ENCODE measurements at places on chromosomes 6 and 20.

DNA sequence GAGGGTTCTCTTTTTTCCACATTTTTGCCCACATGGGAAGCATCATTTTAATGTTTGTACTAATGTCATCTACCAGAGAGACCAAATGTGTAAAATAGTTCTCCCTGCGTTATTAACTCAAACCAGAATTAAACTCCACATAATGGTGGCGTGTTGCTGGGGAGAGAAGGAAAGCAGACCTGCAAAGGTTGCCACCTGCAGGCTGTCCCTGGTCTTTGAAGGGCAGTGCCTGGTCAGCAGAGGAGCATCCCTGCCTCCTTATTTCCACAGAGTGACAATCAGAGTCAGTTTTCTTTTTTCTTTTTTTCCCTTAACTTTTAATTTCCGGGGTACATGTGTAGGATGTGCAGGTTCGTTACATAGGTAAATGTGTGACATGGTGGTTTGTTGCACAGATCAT is 214.5 kb downstream of the TBX18 start:
- no peak for DNase-seq

GRCh38 chr6:157834549-157834948 is 11.5 kb downstream of the SNX9 start:
- DNase-seq: no peak

GRCh38 chr6:100761841-100762240 is 119.3 kb downstream of the ASCC3 start:
- no peak for DNase-seq

- DNase-seq: no peak
Measured at GRCh38 chr6:168152980-168153379, 74.0 kb upstream of the FRMD1 start.

- DNase-seq: no peak
Measured at GRCh38 chr6:6317386-6317785, 3.1 kb downstream of the F13A1 start.

DNA sequence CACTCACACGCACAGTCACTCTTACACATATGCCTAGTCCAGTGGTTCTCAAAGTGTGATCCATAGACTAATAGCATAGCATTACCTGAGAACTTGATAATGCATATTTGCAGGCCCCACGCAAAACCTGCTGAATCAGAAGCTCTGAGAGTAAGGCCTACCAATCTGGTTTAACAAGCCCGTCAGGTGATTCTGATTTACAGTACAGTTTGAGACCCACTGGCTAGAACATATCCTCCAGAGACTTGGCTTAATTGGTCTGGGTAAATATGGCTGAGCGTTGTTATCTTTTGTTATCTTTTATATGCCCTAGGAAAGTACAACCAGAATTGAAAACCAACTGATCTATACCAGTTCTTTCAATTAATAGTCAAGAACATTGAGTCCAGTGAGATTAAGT is 9.6 kb downstream of the TSPYL4 start:
- no peak for DNase-seq

GRCh38 chr6:44701038-44701636 is 313.6 kb downstream of the CDC5L start:
- no peak for DNase-seq

DNA sequence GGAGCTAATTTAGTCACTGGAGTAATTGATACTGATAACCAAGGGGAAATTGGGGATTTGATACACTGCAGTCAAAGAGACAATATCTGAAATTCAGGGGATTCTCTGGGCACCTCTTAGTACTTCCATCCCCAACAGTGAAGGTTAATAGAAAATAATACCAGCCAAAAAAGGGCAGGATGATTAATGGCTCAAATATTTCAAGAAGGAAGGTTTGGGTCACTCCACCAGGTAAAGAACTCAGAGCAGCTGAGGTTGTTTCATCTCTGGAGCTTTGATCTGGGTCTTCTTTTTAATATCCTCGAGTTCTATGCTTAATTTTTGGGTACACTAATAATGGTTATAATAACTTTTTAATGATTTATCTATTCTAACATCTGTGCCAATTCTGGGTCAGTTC is 70.8 kb downstream of the CDKAL1 start:
- DNase-seq: no peak

- no peak for DNase-seq
Measured at GRCh38 chr6:122869437-122870024, 80.5 kb downstream of the SMPDL3A start.

DNA sequence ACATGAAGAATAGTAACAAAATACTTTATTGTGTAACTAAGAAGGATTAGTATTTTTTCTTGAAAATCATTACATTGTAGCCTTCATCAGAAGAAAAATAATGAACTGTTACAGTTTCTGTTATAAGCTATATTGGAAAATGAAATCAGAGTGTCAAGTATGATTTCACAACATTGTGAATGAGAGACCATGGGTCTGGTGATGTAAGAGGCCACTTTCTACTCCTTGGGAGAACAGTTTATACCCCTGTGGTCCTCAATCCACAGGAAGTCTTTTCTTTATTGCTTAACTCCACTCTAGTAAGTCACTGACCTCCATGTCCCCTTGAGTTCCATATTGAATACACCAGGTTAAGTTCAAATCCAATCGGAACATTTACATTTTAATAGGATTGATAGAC is 218.7 kb upstream of the FERMT1 start:
- DNase-seq: no peak

GRCh38 chr6:149059557-149059956 is 258.0 kb upstream of the TAB2 start:
- DNase-seq: no peak

DNA sequence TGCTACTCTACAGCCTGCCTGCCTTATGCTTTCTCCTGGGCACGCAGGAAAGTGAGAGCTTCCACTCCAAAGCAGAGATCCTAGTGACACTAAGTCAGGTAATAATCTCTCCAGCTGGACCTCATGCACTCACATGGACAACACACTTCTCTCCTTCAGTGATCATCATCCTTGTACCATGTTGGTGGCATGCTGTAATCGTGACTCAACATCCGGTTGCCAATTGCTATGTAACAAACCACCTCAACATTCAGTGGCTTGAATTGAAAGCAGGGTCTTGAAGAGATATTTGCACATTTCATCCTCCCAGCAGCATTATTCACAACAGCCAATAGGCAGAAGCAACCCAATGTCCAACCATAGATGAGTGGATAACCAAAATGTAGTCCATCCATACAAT is 40.3 kb upstream of the PPP1R3G start:
- DNase-seq: no peak

DNA sequence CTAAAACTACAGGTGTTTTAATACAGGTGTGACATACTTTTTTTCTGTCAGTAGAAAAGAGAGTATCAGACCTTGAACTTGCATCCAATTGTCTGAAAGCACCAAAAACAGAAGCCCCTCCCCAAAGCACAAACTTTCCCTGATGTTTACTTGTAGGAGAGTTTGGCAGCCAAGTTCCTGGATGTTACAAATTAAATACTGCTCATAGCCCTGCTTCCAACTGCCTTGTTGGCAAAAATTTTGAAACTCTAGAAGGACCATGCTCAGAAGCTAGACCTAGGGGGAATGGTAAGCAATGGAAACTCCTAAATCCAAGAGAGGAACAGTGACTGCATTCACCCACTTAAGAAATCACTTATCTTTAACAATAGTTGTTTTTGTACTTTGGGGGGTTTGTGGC is 17.0 kb upstream of the ARG1 start:
- DNase-seq: no peak

DNA sequence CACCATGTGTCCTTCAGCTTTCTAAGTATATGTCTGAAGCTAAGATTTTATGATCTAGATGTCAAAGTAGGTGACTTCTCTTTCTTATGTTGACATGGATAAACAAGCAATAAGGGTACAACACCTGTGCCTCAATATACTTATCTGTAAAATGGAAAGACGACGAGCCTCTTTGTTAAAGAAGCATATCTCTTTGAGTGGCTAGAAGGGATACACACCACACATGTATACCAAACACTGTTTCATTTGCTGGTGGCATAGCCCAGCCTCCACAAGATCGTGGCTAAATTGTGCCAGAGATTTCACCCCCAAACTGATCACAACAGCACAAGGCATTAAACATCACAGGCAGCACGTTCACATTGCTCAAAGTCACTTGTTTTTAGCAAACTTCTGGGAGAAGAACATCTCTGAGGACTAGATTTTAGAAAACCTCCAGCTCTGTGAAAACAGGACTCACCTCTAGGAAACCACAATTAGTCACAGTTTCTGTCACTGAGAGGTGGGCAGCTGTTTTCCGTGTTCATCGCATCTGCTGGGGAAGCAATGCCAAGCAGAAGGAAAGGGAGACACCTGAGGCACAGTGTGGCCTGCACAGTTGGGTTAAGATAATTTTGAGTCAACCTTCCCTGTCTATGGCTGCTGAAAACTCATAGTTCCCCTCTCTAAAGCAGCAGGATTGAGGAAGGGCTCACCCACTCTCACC is 263.0 kb upstream of the PLCB4 start:
- DNase-seq: no peak

DNA sequence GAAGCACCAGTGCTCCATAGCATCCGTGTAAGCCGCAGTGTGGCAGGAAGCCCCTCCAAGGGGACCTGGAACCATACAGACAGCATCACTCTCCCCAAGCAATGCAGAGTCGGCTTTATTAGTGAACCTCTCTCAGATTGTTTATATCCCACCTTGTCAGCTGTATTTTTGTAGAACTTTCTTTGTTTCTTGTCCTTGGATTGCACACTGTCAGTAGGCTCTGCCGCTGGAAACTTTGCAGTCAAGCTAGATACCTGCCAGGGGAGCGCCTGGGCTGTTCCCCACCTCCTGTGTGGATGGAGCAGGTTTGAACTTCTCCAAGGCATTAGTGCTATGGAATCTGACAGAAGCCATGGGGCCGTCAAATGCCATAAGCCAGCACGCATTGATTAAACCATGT is 18.6 kb upstream of the CLDN20 start:
- no peak for DNase-seq

DNA sequence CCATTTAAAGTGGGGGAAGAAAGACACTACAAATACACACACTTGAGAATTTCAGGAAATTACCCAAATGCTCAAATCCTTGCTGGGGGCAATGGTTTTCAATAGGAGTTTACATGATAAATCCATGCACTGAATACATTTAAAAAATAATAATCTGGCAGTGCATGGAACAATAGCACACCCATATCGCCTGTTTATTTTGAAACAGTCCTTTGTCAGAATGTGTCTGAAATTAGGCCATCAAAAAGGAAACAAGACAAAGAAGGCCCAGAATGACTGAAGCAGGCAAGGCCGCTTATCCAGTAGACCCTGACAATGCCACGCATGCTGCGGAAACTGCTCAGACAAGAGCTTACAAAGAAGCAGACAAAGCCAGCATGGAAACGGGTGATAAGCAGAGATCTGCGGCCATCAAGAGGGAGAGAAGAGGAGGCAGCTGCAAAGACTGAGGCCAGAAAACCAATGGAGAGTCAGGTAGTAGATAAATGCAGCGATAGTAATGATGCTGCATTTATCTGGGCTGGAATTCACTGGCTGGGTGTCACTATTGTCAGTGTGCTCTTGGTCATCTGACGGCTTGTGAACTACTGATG is 211.9 kb upstream of the CNR1 start:
- DNase-seq: no peak

GRCh38 chr20:3966571-3966970 is 48.8 kb downstream of the RNF24 start:
- no peak for DNase-seq

- DNase-seq: no peak
Measured at GRCh38 chr6:41594326-41594725, 43.9 kb upstream of the MDFI start.

- DNase-seq: no peak
Measured at GRCh38 chr6:135183002-135183531, 2.0 kb downstream of the MYB start.

GRCh38 chr6:157098999-157099398 is 224.3 kb downstream of the TMEM242 start:
- DNase-seq: no peak

DNA sequence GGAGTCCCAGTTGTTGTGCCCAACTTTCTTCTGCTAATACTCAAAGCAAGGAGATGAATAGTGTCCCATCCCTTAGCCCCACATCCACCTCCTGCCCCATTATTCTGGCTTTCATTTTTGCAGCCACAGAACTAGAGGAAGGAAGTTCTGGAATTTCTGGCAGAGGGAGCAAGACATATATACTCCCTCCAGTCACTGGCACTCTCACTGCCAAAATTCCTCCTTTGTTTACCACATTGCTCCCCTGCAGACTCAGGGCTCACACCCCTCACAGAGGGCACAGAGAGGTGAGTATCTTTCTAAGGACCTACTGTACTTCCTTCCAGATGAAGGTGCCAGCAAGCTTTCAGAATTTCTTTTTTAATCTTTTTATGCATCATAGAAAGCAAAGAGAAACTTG is 168.0 kb upstream of the ID4 start:
- DNase-seq: no peak

GRCh38 chr20:53130795-53131194 is 158.6 kb downstream of the TSHZ2 start:
- DNase-seq: no peak

DNA sequence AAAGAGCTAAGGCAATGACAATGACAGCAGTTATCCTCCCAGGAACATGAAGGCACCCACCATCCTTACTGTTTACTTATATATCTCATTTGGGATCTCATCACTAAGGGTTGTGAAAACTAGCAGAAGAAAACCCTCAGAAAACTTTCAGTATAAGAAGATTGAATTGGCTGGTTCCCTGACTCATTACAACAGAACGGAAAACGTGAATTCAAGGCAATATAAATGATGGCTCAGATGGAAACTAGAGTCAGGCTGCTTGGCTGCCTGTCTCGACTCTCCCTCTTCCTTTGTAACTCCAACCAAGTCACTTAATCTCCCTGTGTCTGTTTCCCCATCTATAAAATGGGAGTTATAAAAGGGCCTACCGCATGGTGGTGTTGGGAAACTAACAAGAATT is 387.1 kb upstream of the JARID2 start:
- no peak for DNase-seq

- DNase-seq: no peak
Measured at GRCh38 chr6:37310966-37311365, 42.8 kb upstream of the RNF8 start.

- no peak for DNase-seq
Measured at GRCh38 chr20:57266291-57267157, at the start of gene BMP7. TSS of gene BMP7 (minus strand) at chr20:57266641. CDS start at chr20:57266122, 519 bp downstream.

DNA sequence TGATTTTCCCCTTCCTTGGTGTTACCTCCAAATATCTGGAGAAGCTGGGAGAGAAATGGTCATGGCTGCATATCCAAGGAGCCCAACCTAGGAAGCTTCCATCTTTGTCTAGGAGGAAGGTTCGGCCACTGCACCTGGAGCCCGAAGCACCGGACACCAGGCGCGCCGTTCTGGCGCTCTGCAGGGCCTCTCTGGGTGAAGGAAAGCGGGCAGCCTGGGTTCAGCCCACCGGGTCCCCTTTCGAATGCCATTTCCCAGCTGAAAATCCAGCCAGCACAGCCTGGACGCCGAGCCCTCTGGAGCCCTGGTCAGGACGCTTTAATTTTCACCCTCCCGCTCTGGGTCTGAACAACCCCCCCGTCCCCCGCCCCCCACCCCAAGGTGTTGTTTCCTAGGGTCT is 1.2 kb downstream of the LINC00237 start:
- DNase-seq: no peak

- no peak for DNase-seq
Measured at GRCh38 chr6:22451962-22452361, 117.4 kb upstream of the HDGFL1 start.

All from right renal cortex interstitium (tissue), 3 donors.